Pancreas (tissue), 10 donors: ENCODE measurements at places on chromosomes 1 and 21.

- no peak for DNase-seq
- no peaks in the 10 kb centered on the region for H3K4me1 ChIP-seq
- H3K27me3 ChIP-seq: no peaks in the 10 kb centered on the region
- no peaks in the 10 kb centered on the region for H3K36me3 ChIP-seq
- no peak overlapping the region for H3K4me3 ChIP-seq
- no peak overlapping the region for H3K27ac ChIP-seq
Observed at GRCh38 chr1:154442006-154442740, 37.0 kb downstream of the IL6R start.

DNA sequence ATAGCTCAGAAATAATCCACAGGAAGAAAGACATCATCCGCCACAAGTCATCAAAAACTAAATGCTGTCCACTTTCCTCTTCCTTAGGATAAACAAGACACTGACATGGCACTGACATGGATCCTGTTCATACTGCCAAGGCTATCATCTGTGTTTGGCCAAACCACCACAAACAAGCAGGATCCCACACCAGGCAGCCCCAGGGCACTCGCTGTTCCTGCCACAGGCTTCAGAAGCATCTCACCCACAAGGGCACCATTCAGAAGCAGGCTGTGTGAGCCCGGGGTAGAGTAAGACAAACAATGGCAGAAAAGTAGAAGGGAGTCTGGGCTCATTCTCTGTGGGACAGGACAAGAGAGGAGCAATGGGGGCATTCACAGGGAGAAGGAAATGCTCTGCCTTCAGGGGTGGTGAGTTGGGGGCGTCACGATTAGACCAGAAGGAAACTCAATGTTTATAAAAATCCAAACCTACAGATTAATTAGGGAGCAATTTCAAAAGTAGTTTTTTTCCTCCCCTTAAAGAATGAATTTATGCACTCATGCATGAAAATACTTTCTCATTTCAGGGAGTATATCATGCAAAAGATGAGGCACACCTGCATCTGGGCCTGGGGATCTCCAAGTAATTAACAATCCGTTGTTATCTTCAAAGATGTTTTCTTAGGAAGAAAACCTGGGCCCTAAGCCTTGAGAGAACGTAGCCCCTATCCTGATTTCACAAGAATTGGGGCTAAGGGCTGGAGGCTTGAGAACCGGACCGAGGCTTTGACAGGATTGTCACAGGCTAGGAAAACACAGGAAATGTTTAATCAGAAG, 43.3 kb upstream of the ATP1A1 start:
- no peaks in the 10 kb centered on the region for H3K27me3 ChIP-seq
- H3K4me1 ChIP-seq: peaks cover 31% of the 10 kb centered on the region
- H3K4me3 ChIP-seq: no peak overlapping the region
- no peak for DNase-seq
- peak overlapping the region; percentile 58 for H3K27ac ChIP-seq

GRCh38 chr1:189834813-189835212, 642.9 kb downstream of the BRINP3 start:
- H3K27me3 ChIP-seq: no peaks in the 10 kb centered on the region
- no peaks in the 10 kb centered on the region for H3K36me3 ChIP-seq
- no peak for DNase-seq
- H3K4me1 ChIP-seq: no peaks in the 10 kb centered on the region
- H3K4me3 ChIP-seq: no peak overlapping the region
- H3K27ac ChIP-seq: no peak overlapping the region

- H3K27me3 ChIP-seq: no peaks in the 10 kb centered on the region
- DNase-seq: no peak
- no peak overlapping the region for H3K27ac ChIP-seq
- H3K4me3 ChIP-seq: no peak overlapping the region
- peaks cover 11% of the 10 kb centered on the region for H3K4me1 ChIP-seq
Observed at GRCh38 chr1:204274446-204274845, 60.7 kb upstream of the GOLT1A start.

- H3K36me3 ChIP-seq: no peaks in the 10 kb centered on the region
- no peaks in the 10 kb centered on the region for H3K27me3 ChIP-seq
- DNase-seq: peak; percentile 59
- H3K4me1 ChIP-seq: no peaks in the 10 kb centered on the region
- no peak overlapping the region for H3K4me3 ChIP-seq
Observed at GRCh38 chr1:2273401-2274090, 45.4 kb downstream of the SKI start.

GRCh38 chr1:6391951-6392808, 1.4 kb downstream of the ACOT7 start:
- peak overlapping the region; percentile 55 for H3K4me3 ChIP-seq
- no peaks in the 10 kb centered on the region for H3K27me3 ChIP-seq
- no peak for DNase-seq
- H3K27ac ChIP-seq: no peak overlapping the region
- H3K4me1 ChIP-seq: peaks cover 9% of the 10 kb centered on the region

GRCh38 chr1:206850401-206850800, 15.0 kb upstream of the IL20 start:
- no peak overlapping the region for H3K4me3 ChIP-seq
- no peaks in the 10 kb centered on the region for H3K27me3 ChIP-seq
- H3K27ac ChIP-seq: no peak overlapping the region
- H3K36me3 ChIP-seq: no peaks in the 10 kb centered on the region
- H3K4me1 ChIP-seq: peaks cover 10% of the 10 kb centered on the region

DNA sequence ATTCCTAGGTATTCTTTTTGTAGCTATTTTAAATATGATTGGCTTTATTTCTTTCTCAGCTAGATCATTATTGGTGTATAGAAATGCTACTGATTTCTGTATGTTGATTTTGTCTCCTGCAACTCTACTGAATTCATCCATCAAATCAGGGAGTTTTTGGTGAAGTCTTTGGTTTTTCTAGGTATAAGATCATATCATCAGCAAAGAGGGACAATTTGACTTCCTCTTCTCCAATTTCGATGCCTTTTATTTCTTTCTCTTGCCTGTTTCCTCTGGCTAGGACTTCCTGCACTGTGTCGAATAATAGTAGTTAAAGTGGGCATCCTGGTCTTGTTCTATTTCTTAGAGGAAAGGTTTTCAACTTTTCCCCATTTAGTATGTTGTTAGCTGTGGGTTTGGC, 27.5 kb upstream of the PRKACB start:
- no peak for DNase-seq
- H3K4me1 ChIP-seq: no peaks in the 10 kb centered on the region
- no peaks in the 10 kb centered on the region for H3K27me3 ChIP-seq
- no peaks in the 10 kb centered on the region for H3K36me3 ChIP-seq
- no peak overlapping the region for H3K4me3 ChIP-seq

DNA sequence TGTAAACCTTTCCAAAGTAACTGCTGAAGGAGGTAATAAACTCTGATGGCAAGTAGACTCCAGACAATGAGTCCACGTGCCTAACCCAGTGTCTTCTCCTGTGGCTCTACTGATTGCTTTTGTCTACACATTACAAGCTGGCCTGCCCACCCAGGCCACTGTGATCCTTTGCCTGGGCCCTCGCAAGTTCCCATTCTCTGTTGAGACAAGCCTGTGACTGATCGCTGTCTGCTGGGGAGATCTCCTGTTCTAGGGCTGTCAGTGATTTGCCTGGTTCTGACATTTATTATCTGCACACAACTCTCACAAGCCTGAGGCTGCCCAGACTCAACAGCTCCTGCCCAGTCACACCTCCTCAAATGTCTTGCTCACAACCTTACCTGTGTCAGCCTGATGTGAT, 81.4 kb downstream of the CYYR1 start:
- no peak overlapping the region for H3K27ac ChIP-seq
- no peaks in the 10 kb centered on the region for H3K4me1 ChIP-seq
- no peak for DNase-seq
- no peaks in the 10 kb centered on the region for H3K27me3 ChIP-seq
